ENCODE measurements at places on chromosomes 13 and 19.
A peak's percentile ranks its signal among the peaks of the same experiment; 100 is the strongest.

DNA sequence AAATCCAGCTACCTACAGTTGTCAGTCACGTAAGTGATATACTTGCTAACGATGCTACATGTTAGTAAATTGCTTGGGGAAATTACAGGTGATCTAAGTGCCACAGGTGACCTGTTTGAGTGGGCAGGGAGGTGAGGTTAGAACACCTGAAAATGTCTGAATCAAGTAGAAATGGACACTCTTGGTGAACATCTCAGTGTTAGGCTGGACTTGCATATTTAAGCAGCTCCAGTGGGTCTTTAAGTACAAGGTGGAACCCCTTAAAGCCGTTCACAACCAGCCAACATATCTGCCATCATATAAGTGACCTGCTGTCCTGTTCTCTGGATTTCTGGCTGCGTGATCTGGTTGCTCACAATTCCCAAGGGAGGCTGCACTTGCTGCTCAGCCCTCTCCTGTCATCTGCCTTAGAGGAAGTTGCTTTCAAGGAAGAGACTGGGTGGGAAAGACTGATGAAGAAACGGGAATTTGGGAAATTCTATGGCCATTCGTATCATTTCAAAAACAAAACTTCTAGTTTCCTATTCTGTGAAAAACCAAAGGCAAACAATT is 244.0 kb downstream of the DCLK1 start:
- DNase-seq = no peak

DNA sequence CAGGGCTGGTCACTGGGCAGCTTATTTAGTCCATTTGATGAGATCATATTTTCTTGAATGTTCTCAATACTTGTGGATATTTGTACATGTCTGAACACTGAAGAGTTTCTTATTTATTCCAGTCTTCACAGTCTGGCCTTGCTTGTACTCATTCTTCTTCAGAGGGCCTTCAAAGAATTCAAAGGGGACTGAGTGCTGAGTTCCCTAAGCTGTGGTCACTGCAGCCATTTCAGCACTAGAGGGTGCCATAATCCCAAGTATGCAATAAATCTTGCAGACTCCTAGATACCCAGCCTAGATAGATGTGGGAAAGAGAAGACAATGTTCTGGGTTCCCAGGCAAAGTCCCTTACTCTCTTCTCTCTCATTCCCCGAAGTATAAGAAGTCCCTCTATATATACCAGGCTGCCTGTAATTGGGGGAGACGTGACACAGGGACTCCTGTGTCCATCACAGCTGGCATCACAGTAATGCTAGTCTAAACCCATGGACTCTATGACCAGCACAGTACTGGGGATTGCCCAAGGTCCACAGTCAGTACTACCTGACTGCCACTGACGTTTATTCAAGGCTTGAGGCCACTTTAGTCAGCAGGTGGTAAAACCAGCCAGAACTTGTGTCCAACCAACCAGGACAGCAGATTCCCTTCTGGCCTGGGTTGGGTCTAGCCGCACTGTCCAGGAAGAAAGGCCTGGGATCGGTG is 8.9 kb upstream of the VN1R1 start:
- peak; percentile 40 for DNase-seq

- no peak for DNase-seq
Measured at GRCh38 chr13:44759384-44760360, 183.5 kb upstream of the TSC22D1 start.

GRCh38 chr19:3537438-3538240 is 1.3 kb upstream of the TEKTIP1 start:
- DNase-seq = no peak

DNA sequence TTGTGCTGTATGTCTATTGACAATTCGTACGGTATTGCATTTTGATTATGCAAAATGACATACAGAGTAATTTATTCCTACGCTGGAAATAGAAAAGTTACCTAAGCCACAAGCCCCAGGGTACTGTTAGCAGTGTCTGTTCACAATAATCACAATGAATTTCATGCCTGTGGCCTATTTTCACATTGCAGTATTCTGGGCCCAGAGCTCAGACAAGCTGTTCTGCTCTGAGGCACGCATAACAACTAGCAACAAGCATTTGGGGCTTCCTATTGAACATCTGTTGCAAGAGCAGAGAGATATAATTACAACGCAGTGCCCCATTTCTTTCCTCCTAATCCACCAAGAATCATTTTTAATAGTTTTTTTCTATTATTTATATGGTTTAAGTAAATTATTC is 158.9 kb upstream of the SGCG start:
- no peak for DNase-seq

Data from GDM1 (cell line).